ENCODE measurements at places on chromosomes 12 and 14.

DNA sequence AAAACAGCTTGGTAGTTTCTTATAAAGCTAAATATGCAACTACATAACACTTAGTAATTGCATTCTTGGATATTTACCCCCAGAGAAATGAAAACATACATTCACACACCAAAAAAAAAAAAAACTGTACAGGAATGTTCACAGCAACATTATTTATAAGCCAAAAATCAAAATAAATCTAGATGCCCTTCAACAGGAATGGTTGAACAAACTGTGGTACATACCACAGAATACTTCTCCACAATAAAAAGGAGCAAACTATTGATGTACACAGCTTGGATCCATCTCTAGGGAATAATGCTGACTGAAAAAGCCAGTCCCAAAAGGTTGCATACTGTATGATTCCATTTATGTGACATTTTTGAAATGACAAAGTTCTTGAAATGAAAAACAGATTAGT lies 62.1 kb upstream of the SLC38A4 start:
- no peak for DNase-seq

- DNase-seq = no peak
Observed at GRCh38 chr12:55697686-55698085, 10.0 kb downstream of the ITGA7 start.

- DNase-seq = no peak
Observed at GRCh38 chr14:104144453-104144790, 6.0 kb downstream of the KIF26A start.

DNA sequence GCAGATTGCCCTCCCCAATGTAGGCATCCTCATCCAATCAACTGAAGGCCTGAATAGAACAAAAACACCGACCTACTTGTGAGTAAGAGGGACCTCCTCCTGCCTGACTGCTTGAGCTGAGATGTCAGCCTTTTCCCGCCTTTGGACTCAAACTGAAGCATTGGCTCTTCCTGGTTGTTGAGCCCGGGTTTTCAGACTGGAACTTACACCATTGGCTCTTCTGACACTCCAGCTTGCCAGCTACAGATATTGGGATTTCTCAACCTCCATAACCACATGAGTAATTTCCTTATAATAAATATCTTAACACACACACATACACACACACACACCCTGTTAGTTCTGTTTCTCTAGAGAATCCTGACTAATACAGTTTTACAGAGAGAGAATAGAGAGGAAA lies 173.4 kb upstream of the NTF3 start:
- no peak for DNase-seq

GRCh38 chr12:2111826-2112225 lies 59.0 kb downstream of the CACNA1C start:
- DNase-seq = no peak
